SIG-M5 (cell line): ENCODE measurements at places on chromosomes 13 and 19.

DNA sequence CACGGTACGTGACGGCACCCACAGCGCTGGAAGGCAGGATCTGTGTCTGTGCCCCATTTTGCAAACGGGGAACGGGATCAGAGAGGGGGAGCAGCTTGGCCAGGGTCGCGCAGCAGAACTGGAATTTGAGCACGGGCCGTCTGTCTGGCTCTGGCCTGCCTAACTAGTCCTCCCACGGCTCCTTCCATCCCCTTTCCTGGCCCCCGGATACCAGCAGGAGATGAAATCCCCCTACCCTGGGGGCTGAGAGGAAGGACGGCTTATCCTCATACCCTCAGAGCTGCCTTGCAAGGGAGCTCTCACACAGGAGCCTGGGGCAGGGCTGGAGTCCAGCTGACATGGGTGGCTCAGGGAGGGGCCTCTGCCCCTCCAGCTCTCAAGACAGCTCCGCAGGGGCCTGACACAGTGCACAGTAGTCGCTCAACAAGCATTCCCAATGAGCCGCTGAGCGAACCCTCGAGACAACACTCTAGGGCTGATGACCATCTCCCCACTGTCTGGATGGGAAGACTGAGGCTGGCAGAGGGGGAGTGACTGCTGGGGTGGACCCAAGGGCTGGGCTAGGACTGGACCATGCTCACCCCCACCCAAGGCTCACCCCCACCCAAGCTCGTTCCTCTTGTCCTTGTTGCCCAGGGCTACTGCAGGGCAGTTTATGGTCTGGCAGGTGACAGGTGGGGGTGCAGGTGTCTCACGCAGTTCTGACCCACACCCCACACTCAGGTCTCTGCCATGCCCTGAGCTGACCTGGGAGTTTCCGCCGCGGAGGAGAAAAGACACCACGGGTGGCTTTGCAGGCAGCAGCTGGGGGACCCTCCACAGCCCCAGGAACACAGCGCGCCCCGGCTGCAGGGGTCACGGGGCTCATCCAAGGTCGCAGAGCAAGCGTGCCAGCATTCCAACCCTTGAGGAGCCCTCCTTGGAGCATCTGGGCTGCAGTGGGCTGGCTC is 4.0 kb downstream of the ZBTB7A start:
- DNase-seq: no peak

DNA sequence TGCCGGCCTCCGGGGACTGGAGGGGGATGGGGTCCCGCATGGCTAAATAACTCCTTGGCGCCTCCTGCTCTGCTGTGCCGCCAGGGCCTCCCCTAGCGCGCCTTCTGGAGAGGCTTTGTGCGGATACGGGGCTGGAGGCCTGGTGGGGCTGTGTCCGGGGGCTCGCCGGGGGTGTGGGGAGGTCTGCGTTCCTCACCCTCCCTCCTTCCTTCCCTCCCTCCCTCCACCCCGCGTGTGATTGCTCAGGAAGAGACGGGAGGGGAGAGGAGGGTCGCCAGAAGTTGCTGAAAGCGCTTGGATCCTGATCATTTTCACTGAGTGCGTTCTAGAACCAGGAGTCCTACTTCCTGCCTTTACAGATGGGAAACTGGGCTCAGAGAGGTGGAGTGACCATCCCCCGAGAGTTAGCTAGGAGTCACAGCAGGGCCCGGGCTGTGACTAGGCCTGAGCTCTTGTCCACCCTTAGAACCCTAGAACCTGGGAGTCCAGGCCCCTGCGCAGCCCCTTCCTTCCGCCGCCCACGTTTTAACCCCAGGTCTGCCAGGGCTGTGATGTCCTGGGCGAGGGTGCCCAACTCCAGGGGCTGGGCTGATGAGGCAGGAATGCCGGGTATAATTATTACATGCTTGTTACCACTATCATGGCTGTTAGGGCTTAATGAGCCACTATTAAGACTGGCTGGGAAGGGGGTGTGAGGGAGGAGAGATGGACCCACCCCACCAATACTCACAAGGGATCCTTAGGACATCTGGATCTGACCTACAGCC is 782 bp upstream of the JUND start:
- no peak for DNase-seq

GRCh38 chr13:49140910-49141611 is 79.1 kb upstream of the MLNR start:
- no peak for DNase-seq

DNA sequence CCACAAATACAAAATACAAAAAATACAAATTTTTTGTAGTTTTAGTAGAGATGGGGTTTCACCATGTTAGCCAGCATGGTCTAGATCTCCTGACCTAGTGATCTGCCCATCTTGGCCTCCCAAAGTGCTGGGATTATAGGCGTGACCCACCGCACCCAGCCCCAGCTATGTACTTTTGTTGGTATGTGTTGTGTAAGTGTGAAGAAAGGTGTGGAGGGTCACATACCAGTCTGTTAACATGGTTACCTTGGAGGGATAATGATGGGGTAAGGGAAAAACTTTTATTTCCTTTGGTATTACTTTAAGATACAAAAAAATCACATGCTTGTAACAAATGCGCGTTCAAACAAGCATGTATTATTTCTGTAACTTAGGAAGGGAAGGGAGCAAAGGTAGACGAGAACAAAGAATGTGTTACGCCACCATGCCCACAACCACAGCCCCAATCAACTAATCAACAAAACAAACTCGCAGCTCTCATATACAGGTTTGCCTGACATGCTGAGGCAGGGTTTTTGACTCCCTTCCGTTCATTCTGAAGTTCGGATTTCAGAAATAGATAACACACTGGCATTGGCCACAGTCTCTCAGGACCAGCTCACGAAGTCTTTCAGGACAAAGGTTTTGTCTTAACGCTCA is 13.5 kb upstream of the VWA8 start:
- no peak for DNase-seq

GRCh38 chr19:45075301-45076028 is 813 bp downstream of the ZNF296 start:
- peak; percentile 50 for DNase-seq

GRCh38 chr13:36355632-36356031 is 9.4 kb upstream of the SPART start:
- no peak for DNase-seq

DNA sequence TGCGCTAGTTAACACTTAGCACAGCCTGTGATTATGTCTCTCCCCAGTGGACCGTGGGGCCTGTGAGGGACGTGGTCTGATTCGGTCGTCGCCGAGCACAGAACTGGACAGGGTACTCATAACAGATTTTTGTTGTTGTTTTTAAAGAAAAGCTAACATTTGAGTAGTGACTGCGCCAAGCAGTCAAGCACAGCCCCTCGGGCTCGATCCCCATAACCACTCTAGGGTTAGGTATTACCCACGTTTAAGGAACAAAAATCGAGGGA is 805 bp upstream of the PTOV1 start:
- DNase-seq: no peak

DNA sequence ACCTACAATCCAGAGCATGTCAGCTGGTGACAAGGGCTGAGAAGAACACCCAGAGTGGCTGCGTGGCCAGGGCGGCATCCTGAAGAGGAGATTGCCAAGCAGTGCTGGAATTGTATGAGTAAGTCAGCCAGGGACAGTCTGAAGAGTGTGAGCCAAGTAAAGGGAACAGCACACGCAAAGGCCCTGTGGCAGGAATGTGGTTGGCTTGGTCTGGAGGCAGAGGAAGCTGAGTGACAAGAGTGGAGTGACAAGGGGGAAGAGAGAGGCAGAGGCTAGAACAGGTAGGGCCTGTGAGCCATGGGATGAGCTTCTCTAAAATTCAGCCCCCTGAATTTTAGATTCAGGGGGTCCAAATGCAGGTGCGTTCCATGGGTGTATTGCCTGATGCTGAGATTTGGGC is 53.7 kb upstream of the UQCRFS1 start:
- DNase-seq: no peak

DNA sequence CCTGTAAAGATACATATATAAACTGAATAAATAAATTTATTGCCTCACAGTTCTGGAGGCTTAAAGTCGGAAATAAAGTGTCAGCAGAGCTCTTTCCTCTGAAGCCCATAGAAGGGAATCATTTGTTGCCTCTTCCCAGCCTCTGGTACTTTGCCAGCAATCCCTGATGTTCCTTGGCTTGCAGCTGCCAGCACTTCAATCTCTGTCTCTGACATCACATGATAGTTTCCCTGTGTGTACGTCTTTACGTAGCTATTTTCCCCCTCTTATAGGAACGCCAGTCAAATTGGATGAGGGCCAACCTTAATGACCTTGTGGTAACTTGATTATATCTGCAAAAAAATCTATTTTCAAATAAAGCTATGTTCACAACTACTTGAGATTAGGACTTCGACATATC is 250.9 kb downstream of the LIG4 start:
- no peak for DNase-seq

GRCh38 chr19:38514812-38515633 is 81.5 kb downstream of the RYR1 start:
- no peak for DNase-seq

GRCh38 chr13:31849206-31849605 is 109.9 kb downstream of the RXFP2 start:
- DNase-seq: no peak

- DNase-seq: peak; percentile 54
These were observed 21.3 kb upstream of the ARL11 start for GRCh38 chr13:49606747-49607648.

- no peak for DNase-seq
These were observed 141.3 kb downstream of the FGF9 start for GRCh38 chr13:21812192-21812626.

DNA sequence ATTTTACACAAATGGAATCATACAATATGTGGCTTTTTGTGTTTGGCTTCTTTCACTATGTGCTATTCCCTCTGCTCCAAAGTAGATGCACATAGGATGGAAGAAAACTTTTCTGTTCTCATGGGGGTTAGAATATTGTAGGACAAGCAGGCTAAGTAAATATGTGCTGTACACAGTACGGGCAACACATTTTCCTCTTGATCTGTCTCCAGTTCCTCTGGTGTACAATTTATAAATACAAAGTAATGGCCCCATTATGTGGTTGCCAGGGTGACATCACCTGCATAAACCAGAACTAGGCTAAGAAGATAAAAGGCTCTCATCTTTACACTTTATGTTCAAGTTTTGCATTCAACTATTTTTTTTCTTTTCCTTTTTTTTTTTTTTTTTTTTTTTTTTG is 41.0 kb upstream of the SOX21 start:
- no peak for DNase-seq

DNA sequence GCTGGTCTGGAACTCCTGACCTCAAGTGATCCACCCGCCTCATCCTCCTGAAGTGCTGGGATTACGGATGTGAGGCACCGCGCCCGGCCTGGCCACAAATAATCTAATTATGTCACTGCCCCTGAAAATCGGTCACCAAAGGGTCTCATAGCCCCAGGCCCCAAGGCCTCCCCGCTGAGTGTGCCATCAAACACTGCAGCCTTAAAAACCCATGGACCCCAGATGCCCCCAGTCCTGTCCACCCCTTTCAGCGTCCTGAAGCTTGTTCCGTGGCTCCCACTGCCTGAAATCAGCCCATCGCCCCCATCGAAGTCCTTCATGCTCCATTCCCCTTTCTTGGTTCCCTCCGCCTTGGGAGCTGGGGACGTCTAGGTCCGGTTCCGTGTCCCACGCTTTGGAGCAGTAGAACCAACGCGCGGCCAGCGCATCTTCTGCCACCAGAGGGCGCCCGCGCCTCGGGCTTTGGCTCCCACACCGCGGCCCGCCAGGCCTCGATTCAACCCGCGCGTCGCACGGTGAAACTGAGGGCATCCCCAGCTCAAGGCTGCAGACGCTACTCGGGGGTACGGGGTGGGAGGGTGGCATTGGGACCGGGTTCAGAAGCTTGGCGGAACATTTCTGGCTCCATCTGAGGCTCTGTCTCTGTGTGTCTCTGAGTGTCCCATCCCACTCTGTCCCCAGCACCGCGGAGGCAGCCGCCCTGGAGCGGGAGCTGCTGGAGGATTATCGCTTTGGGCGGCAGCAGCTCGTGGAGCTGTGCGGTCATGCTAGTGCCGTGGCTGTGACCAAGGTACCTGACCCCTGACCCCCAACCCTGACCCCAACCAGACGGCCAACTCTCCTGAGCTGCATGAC is 3.5 kb downstream of the YJEFN3 start:
- DNase-seq: no peak

DNA sequence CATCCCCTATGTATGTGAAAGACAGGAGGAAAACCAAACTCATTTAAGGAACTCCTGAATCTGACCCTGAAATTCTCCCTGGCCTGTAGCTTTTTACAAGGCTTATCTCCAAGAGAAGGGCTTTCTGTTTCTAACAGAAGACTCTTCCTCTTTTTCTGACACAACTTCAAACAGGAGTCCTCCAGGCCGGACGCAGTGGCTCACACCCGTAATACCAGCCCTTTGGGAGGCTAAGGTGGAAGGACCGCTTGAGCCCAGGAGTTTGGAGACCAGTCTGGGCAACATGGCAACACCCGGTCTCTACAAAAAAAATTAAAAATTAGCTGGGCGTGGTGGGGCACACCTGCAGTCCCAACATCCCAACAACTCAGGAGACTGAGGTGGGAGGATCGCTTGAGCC is 41.9 kb downstream of the CARS2 start:
- no peak for DNase-seq

- no peak for DNase-seq
These were observed 6.5 kb upstream of the ZNF708 start for GRCh38 chr19:21335721-21336120.

- no peak for DNase-seq
These were observed 14.9 kb upstream of the IGLON5 start for GRCh38 chr19:51296336-51297093.

- DNase-seq: no peak
These were observed 5.9 kb downstream of the RTBDN start for GRCh38 chr19:12828494-12828893.

- no peak for DNase-seq
These were observed 81.3 kb downstream of the LHFPL6 start for GRCh38 chr13:39521701-39522100.

- DNase-seq: no peak
These were observed 144.4 kb downstream of the ZNF675 start for GRCh38 chr19:23542562-23542961.

GRCh38 chr19:41987141-41987860 is 6.7 kb downstream of the ATP1A3 start:
- DNase-seq: no peak

- no peak for DNase-seq
These were observed 80.0 kb upstream of the GPR183 start for GRCh38 chr13:99386911-99387788.

DNA sequence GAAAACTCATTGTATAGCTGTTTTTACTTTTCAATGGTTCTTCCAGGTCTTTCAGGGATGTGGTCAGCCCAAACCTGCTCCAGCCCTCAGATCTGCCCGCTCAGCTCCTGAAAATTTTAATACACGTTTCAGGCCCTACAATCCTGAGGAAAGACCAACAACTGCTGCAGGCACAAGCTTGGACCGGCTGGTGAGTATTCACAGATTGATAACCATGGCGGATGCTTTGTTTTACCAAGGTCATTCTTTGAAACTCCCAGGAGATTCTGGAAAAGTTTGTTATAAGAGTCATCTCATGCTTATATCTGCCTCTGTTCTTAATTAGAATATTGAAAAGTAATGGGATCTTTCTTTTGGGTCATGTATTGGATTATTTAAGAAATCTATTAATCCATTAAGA is 173.5 kb downstream of the DCT start:
- no peak for DNase-seq

DNA sequence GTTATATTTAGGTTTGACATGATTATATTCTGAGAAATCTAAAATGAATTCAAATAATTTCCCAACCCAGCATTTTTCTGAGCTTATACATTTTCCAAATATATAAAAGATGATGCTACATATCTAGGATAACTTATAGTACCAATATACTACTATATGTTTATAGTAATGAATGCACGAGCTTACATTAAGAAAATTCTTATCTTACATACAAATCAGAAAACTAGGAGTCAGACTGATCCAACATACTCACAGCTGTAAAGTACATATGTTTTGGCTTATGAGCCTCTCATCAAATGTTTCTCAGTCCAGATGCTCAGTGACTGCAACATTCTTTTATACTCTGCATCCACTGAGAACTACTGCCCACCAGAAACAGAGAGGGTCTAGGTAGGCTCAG is 491.3 kb upstream of the KLF12 start:
- DNase-seq: no peak
